M059J (cell line): ENCODE measurements at places on chromosomes 5 and 9.

- DNase-seq: no peak
Measured at GRCh38 chr9:3716415-3716814, 190.6 kb upstream of the RFX3 start.

DNA sequence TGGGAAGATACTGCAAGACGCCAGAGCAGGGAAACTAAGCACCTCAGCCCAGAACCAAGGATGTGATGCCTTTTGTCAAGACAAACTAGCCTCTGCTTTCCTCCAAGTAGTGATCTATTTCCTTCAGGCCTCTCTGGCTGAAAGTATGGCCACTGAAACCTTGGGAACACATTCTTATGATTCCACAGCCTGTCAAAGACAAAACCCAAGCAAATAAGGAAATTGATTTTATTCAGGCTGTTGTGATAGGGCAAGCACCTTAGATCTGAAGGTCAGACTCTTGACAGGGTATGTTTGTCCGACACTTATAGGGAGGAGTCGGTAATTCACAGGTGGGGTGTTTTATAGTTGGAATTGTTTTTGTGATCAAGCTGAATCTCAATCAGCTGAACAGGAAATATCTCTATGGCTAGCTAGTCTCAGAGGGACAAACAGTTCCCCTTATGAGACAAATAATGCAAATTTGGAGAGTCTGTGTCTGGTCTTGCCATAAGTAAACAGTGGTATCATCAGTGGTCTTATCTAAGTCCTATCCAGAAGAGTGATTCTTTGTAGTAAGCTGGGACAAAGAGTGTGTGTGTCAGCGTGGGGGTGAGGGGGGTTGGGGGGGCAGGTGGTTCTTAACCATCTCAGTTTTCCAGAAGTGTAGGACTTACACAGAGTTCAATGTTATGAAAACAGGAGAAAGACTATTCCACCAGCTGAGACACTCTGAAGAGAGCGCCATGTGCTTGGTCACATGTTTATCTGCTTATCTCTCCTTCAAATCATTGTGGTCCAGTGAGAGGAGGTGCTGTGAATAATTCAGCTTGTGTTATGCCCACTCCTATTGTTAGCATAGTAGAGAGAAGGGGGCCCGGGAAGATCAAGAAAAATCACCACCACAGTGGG is 6.7 kb upstream of the ZCCHC10 start:
- peak; percentile 34 for DNase-seq

DNA sequence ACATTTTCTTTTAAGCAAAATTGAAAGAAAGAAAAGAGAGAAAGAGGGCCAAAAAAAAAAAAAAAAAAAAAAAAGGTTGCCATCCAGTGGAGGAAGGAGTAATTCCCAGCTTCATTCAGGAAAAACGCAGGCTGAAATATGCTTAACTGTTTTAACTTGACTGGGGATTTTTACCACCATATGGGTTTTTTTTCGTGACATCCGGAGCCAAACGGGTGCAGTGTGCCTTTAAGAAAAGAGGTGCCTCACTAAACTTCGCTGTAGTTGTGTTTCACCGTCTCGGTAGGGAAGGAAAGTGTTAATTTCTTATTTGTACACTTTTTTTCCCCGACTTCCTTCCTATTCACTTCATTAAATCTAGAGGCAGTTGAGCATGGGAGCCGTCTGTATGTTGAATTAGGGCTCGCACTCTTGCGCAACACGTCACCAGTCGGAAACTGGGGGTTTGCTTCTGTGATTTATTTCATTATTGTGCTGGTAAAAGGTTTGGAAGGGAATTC is 143.0 kb downstream of the SMARCA2 start:
- peak; percentile 39 for DNase-seq

GRCh38 chr9:115146581-115147021 is 28.6 kb upstream of the TNC start:
- peak; percentile 99 for DNase-seq

- DNase-seq: no peak
Measured at GRCh38 chr5:82601077-82601476, 322.9 kb upstream of the RPS23 start.

- DNase-seq: no peak
Measured at GRCh38 chr9:116566677-116567488, 120.2 kb upstream of the TRIM32 start.

DNA sequence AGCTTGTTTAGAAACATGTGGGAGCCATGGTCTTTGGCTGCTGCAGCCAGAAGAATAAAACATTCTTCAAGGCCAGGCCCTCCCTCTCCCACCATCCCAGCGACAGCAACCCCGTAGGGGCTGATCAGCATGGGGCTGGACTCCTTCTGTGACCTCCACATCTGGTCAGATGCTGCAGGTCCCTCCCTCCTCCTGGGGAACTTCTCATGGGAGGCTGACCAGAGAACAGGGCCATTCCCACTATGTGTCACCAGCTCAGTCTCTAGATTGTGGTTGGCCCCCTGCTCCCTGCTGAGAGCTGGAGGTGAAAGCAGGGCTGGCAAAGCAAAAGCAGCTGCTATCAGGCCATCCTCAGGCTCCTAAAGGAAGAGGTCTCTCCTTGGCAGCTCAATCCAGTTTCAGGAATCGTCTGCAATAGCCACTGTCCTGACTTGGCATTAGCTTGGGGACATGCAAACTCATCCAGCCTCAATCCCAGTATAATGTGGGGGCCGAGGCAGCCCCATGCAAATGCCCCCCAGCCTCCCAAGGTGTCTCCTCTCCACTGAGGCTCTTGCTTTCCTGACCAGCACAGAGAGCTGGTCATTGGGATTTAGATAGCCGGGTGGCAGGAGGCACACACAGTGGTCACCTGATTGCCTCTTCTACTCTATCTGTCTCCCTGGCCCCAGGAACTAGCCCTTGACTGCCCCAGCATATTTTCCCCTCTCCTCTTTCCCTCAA is 81.5 kb downstream of the NRG2 start:
- DNase-seq: peak; percentile 47

GRCh38 chr5:153613144-153613543 is 122.7 kb downstream of the GRIA1 start:
- peak; percentile 37 for DNase-seq

GRCh38 chr5:167661605-167662004 is 629.8 kb upstream of the WWC1 start:
- DNase-seq: no peak

DNA sequence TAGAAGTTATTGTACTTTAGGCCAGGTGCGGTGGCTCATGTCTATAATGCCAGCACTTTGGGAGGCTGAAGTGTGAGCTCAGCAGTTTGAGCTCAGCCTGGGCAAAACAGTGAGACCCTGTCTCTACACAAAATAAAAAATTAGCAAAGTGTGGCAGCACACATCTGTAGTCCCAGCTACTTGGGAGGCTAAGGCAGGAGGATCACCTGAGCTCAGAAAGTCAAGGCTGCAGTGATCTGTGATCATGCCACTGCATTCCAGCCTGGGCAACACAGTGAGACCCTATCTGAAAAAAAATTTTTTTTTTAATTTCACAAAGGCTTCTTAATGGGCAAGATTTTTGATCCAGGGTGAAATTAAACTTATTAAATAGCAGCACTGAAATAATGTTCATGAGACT is 92.8 kb downstream of the CDC42SE2 start:
- no peak for DNase-seq

GRCh38 chr9:89225991-89226471 is 47.4 kb upstream of the SHC3 start:
- peak; percentile 30 for DNase-seq

DNA sequence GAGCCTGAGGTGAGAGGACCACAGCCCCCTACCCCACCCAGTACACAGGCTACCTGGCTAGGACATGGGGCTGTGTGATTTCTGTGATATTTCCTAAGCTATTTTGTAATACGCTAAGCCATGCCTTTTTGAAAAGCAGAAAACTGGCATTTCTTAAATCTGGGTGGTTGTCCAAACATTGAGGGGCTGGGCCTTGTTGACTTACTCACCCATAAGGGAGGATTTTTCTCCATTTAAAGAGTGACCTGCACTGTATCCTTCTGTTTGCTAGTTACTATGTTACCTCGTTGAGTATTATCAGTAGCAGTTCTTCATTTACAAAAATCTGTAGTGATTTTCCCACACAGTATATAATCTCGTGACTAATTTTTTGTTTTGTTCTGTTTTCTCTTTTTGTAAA is 117.5 kb upstream of the OTULINL start:
- no peak for DNase-seq
